ENCODE measurements at places on chromosomes 4 and X. TPM values are rescaled to one million over a fixed set of nuclear protein-coding genes. Genes with fewer than 3 reads are reported as not detected.

COMMD8 gene
- 12.2 TPM for total RNA-seq

RNF150 gene
- total RNA-seq, result 0.39 TPM

TEC gene
- total RNA-seq, result 2.2 TPM

RRH gene
- not detected for total RNA-seq

SLC10A6 gene
- not detected for total RNA-seq

HSD17B13 gene
- 0.08 TPM for total RNA-seq

TRAM1L1 gene
- total RNA-seq, result 0.55 TPM

ETDB gene
- not detected for total RNA-seq

C4orf46 gene
- total RNA-seq, result 9.3 TPM

Data from A549 treated with CORT108297 at 1 μM for 4 hours (cell line).